B cell (primary cell): ENCODE measurements at places on chromosomes 2 and 18.

- DNase-seq = peak; percentile 75
These were observed 477 bp downstream of the ACVR1 start for GRCh38 chr2:157875641-157876065.

DNA sequence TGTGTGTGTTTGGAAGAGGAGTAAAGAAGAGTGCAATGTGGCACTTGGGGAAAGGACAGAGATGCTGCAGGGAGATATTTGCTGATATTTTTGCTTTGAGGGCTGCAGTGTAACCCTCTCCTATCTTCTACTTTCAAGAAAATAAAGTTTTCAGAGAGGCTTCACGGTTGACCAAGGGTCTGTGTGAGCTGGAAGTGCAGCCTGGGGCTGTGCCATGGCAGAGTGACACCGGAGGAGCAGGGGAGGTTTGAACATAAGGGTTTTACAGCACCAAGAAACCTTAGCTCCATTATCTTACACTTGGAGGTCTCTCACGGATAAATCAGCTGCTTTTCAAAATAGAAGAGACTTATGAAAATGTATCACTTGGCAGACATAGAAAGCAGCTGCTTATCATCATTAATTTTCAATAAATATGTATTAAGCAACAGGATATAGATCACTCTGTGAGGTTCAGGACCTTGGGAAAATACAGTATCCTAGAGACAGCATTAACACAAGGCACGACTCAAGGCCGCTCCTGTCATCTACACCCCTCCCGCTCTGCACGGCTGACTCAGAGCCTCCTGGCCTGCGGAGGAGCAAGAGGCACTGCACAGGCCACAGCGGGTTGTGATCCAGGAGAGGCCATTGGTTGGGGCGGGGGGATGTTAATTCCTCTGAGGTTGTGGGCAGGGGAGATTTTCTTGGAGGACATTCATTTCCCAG, 127.8 kb downstream of the COPS8 start:
- DNase-seq = no peak

GRCh38 chr2:39733070-39733674, 45.9 kb downstream of the THUMPD2 start:
- DNase-seq = no peak

- no peak for DNase-seq
These were observed 56.7 kb upstream of the ASAP2 start for GRCh38 chr2:9149726-9150567.

DNA sequence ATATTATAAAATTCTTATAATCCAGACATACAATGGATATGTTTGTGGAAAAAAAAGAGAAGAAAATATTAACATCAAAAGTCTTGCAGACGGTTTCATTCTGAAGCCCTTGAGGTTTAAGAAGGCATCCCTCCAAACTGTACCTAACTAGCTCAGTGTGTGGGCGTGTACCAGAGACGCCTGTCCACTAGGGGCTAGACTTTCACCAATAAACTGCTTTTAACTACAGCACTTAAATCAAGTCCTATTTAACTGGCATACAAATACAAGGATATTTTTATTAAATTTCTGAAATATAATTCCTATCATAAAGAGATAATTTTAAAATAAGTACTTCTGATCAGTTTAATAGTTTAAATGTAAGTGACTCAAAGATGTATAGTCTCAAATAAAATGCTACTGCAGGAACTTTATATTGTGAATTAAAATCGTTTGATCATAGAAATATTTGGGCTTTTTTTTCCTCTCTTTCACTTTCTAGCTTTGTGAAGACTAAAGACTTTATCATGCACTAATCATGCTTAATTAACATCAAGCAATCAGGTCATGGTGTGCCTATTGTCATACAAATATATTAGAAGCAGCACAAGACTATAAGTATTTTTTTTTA, 437.7 kb downstream of the SATB2 start:
- no peak for DNase-seq

DNA sequence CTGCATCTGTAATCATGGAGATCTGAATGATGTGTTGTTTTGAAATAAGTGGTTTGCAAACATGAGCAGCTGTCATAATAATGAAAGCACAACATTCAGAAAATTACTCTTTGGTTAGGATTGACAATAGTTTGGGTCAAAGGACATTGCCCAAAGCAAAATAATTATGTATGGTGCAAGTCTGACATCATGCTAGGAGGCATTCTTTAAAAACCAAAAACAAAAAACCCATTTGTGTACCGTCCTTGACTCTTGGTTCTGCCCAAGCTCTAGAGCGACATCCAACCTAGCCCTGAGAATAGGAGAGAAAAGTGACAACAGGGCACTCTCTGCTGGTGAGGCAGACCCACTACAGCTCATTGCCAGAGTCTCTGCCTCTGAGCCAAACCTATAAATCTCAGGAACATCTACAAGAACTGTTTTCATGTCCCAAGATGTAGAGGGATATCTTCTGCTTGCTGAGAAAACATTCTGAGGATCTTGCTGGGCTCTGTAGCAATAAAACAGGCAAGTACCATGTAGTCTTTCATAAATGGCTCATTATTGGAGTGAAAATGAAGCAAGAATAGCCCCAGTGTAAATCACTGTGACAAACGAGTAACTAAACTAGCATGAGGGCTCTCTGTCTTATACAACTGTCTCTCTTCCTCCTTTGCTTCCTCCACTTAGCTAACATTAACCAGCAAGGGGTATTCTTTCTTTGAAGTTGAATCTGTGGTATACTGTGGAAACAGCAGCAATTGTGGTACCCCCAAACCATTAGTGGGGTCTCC, 266.8 kb upstream of the CXCR4 start:
- DNase-seq = peak; percentile 82

DNA sequence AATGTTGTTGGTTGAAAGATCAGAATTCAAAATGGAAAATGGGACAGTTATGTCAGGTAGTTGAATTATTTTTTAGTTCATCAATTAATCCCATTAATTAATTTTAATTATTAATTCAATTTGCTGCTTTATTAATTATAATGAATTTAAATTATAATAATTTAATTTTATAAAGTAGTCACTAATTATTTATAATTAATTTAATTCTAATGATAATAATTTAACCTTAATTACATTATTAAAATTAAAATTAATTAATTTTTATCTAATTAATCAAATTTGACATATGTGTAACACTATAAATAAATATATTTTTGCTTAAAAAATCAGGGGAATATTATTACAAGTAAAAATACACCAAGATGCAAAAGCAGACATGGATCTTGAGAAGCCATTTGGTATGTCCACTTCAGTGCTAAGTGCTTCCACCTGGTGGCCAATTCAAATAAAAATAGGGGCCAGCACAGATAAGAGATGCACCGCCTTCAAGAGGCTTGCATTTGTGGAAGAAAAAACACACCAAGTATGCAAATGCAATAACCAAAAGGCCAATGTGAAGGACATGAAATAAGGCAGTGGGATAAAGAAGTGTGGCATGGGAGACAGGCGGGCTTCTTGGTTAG, 73.2 kb downstream of the MBP start:
- peak; percentile 61 for DNase-seq
